ENCODE measurements at places on chromosomes 12 and 14.

GRCh38 chr12:106681210-106681609 lies 93.3 kb upstream of the RIC8B start:
- DNase-seq = no peak

DNA sequence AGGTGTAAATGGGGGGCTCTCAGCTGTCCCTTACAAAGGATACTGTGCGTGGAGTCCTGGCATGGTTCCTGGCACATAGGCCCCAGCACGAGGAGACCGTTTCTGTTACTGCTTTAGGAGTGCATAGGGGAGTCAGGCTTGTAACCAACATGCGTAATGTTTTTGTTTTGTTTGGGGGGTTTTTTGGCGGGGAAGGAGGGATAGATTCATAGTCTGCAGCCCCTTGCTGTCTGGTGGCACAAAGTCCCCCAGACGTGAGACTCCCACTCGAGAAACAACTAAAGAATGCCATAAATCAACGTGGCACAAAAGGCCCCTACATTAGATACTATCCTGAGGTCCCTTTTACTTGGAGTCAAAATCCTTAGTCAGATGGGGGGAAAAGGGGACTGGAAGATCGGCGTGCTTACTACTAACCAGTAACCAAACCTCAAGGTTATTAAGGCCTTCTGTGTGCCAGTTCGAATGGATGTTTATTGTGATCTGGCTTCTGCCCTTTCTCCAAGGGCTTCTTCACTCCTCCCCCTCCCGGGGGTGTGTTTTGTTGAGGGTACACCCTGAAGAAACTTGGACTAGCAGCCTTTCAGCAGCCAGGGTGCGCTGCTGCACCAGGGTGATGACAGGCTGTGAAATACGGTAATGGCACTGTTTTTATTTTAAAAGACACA lies 874 bp downstream of the ISCU start:
- peak; percentile 78 for DNase-seq

DNA sequence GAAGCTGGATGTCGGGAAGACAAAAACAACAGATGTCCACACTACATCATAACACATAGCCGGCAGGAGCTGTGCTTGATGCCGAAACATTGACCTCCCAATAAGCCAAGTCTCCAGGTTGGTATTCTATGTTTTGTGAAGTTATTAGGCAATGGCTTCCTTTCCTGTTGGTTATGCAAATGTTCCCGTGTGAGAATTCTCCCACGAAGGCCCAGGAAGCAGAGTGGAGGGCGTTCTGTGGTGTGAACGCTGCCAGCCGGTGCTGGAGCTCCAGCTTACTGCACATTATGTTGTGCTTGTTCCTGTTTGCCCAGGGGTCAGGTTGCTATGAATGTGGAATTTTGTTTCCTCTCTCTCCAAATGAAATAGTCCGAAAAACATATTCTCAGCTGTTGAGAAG lies 156.4 kb upstream of the HMGA2 start:
- DNase-seq = no peak

DNA sequence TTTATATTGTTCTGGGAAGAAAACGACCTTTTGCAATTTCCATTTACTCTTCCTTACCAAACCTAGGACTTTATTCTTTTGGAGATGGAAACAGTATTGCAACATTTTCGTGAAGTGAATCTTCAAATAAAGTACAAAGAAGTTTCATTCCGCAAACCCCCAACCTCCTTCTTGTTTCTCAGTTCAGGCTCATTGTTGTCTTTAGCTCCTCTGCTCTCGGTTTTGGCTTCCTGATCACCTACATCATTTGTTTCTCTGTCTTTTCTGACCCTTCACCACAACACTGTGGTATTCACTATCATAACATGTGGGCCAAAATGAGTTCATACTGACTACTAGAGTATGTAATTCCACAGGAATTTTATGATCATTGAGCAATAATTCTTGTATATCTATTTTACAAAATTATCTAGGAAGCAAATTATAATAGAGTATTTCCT lies 266.8 kb downstream of the ADAMTS20 start:
- DNase-seq = no peak

DNA sequence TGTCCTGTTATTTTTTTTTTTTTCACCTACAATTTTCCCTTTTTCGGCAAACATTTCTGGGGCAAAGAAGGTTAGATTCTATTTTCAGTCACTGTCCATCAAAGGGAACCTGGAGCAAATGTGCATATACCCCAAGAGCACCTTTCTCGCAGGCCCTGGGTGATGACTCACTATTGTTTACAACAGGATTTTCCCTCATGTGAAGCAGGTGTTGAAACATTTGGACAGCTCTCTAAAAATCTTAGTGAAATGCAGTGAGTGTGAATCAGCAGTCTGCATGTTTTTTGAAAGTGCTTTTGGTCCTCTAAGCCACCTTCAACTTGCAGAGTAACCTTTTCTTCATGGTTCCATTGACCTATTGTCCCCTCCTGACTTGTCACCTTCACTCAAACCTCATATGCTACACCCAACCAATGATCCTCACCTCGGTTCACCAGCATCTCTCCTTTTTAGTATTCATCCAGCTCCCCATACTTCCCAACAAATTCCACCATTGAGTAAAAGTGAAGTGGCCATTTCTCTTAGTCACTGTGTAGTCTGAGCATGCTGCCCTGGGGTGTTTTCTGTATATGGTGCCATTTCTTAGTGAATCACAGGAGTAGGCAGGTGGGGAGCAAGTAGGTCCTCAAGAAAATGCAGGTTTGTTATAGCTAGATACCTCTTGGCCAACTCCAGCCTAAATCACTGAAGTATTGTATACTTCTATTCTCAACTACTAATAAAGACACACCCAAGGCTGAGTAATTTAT lies 260.2 kb downstream of the BMP4 start:
- DNase-seq = no peak

DNA sequence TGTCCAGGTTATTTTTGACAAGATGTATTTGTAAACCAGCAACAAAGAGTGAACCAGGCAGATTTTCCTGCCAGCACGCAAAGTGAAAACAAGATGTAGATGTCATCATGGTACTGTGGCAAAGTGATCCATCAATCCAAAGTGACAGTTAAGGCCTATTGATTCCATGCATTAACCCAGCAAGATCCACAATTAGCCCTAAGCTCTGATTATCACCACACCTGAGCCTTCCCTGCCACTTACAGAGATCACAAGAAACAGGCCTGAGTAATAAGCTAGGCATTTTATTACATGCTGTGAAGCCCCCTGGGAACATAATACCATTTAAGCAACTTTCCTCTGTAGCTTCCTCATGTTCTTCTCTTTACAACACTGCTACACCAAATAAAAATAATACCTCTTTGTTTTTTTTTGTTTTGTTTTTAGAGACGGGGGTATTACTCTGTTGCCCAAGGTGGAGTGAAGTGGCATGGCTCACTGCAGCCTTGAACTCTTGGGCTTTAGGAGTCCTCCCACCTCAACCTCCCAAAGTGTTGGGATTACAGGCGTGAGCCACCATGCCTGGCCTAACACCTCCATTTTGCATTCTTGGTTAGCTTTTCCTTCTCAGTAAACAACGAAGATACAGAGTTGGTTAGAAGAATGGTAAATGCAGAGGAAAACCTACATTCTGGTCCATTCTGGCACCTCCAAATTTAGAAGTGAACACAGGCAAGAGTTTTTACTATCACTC lies 85.5 kb downstream of the STON2 start:
- DNase-seq = no peak

- no peak for DNase-seq
Measured at GRCh38 chr14:69317102-69317755, 57.3 kb downstream of the GALNT16 start.

DNA sequence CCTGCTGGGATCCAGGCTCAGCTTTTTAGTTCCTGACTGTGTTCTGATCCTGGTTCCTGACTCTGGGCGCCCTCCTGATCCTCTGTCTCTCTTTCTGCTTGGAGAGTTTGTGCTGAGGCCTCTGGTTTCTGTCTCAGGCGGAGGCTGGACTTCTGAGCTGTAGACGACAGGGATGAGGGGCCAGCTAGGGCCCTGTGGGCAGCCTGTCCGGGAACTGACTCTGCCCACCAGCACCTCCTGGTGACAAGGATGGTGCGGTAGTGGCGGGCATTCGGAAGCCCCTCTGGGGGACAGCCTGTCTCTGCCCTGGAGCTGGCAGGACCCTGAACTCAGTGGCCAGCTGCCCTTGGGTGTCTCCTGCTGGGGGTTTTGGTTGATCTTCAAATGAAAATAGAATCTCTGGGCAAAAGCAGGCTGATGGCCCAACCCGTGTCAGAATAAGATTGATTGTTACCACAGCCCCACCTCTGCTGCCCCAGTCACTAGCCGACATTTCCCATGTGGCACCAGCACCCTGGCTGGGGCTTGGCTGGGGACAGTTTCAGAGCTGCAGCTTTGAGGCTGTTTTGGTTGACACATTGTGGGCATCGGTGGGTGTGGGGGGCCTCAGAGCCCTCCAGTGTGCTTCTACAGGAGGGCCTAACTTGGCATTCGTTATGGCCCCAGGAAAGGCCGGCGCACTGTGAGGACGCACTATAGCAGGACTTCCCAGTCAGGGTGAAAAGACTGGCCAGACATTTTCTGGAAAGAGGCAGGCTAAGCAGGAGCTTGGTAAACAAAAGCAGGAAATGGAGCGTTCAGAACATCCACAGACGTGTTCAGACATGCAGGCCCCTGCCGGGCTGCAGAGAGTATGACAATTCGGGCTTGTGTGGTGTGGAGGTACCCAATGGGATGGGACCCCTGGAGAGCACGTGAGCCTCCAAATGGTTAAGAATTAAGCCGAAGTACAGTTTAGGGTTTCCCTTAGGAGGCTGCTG lies 16.2 kb downstream of the KRT80 start:
- DNase-seq = no peak

GRCh38 chr14:80615831-80616230 lies 325.7 kb downstream of the CEP128 start:
- no peak for DNase-seq

DNA sequence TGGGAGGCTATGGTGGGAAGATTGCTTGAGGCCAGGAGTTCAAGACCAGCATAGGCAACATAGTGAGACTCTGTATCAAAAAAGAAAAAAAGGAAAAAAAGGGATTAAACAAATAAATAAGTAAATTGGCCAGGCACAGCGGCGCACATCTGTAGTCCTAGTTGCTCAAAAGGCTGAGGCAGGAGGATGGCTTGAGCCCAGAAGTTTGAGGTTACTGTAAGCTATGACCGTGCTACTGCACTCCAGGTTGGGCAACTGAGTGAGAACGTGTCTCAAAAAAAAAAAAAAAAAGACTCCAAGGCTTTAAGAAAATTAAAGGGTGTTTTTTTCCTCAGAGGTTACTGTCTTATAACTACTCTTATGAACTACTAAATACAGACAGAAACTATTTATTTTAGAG lies 11.7 kb downstream of the BEST3 start:
- DNase-seq = no peak

DNA sequence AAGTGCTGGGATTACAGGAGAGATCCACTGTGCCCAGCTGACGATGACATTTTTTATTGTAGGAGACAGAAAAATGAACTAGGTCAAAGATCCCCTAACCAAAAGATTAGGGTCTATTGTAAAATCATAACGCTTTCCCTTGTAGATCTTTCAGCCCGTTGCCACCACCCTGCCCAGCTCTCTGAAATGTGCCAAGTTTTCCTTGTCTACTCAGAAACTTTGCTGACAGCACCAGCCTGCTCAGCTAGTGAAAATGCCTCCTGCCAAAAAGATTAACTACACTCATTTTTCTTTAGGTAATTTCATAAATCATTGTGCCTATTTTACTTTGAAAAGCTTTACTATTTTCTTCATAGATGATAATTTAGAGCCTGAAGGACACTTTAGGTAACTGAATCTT lies 28.2 kb upstream of the RASSF3 start:
- DNase-seq = no peak

- DNase-seq = peak; percentile 12
Measured at GRCh38 chr14:67943947-67944346, 124.4 kb downstream of the RAD51B start.

DNA sequence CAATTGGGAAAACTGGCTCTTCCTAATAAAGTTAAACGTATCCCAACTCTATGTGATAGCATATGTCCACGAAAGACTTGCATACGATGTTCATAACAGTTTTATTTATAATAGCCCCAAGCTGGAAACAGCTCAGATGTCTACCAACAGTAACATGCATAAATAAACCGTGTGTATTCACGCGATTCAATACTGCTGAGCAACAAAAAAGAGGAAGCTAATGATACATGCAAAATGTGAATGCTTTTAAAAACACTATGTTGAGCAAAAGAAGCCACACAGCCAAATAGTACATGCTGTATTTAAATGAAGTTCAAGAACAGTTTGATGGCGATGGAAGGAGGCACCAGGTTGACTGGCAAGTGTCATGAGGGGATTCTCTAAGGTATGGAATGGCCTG lies 55.7 kb downstream of the TRIM9 start:
- no peak for DNase-seq

- DNase-seq = no peak
Measured at GRCh38 chr14:97707603-97708002, 910.4 kb downstream of the VRK1 start.
